GM12891 (cell line): ENCODE measurements at places on chromosomes 7 and 10.

DNA sequence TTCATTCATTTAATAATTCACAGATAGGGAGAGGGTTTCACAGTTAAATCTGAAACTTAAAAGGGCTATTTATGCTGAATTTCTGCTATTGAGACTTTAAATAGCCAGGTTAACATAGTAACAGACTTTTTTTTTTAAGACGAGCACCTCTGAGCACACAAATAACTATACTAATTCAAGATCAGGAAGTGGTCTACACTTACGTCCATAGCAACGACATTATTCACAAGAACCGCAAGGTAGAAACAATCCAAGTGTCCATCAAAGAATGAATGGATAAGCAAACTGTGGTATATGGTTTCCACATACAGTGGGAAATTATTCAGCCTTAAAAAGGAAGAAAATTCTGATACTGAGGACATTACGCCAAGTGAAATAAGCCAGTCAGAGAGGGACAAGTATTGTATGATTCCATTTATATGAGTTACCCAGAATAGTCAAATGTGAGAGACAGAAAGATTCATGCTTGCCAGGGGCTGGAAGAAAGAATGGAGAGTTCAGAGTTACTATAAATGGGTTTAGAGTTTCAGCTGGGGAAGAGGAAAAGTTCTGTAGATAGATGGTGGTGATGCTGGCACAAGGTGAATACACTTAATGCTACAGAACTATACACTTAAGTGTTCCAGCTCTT lies 140.3 kb upstream of the LAMB4 start:
- no peak for DNase-seq

GRCh38 chr10:32929634-32930033 lies 28.4 kb downstream of the ITGB1 start:
- no peak for DNase-seq

DNA sequence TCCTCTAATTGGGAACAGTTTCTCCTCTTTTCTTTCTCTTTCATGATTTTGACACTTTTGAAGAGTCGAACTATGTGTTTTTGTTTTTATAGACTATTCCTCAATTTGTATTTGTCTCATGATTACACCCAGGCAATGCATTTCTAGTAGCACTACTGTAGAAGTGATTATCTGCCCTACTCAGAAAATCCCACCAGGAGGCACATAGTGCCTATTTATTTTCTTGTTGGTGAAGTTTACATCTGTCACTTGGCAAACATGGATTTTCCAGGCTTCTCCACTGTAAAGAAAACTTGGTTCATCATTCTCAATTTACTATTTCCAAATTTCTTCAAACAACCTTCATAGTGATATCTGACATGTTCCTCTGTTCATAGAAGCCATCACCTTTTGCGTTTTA lies 893.9 kb downstream of the CCSER2 start:
- DNase-seq, result no peak

GRCh38 chr7:138661069-138661635 lies 40.0 kb downstream of the SVOPL start:
- no peak for DNase-seq

DNA sequence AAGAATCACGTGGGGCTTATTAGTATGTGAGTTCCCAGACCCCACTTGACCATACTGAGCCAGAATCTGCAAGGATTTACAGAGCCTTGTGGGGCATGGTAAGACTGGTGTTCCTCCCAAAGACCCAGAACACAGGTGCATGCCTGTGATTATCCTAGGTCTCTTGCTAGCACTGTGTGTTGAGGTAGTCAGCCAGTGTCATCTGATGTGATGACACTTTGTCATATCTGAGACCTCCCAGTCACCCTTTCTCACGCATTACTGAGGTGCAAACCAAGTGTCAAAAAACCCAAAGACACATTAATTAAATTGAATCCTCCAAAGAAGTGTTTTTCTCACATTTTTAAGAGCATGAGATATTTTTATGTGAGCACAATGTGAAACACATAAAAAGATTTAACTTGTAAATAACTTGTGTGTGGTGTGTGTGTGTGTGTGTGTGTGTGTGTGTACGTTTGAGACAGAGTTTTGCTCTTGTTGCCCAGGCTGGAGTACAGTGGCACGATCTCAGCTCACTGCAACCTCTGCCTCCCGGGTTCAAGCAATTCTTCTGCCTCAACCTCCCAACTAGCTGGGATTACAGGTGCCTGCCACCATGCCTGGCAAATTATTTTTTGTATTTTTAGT lies 162.0 kb upstream of the PRPS1L1 start:
- no peak for DNase-seq

DNA sequence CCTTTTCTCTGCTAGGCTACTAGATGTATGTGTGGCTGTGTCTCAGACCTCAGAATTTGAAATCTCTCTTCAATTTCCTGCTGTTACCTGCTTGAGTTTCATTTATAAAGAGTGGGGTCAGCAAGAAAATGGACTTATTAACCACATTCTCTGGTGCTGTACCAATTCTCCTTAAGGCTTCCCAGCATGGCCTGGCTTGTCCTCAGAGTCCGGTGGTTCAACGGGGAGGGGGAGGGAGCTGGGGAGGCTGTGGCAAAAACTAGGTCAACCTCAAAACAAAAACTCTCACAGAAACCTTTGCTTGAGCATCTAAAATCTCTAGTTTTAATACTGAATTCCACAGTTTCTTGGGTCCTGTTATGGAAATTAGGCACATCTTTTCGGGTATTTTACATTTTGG lies 389.1 kb upstream of the COBL start:
- no peak for DNase-seq

- DNase-seq, result no peak
Observed at GRCh38 chr10:108014902-108015177, 850.3 kb upstream of the SORCS1 start.

- DNase-seq, result no peak
Observed at GRCh38 chr10:92732958-92733357, 43.2 kb downstream of the HHEX start.

DNA sequence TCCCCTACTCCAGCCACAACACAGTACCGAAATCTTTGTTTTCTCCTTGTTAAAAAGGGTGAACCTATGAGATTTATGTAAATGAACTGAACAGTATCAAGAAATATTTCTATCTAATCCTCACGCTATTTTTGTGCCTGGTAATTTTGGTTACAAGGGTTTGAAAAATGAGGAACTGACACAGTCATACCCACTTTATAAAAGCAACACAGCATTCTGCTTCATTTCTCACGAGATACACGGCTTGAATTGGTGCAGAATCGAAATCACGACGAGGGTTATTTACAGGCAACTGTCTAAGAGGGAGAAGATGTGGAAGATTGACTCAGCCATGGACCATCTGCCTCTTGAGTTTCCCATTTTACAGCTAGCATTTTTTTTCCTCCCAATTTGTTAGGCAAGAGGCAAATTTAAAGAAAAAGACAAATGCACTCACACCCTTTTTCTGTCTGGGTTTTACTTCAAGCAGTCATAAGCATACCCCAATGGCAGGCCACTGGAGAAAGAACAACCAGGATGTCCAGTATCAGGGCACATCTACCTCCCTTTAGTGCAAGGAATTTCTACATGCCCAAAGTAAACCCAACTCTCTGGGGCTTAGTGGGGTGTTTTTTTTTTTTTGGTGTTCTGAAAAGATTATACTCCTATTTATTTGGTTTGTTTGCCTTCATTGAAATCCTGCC lies 108.1 kb downstream of the ITGB8 start:
- DNase-seq, result no peak

- no peak for DNase-seq
Observed at GRCh38 chr7:1893036-1893435, 223.0 kb downstream of the ELFN1 start.

GRCh38 chr7:53437336-53437735 lies 401.9 kb downstream of the POM121L12 start:
- DNase-seq, result no peak

GRCh38 chr10:77566236-77566635 lies 71.4 kb downstream of the KCNMA1 start:
- DNase-seq, result no peak

GRCh38 chr10:119197921-119198320 lies 9.4 kb upstream of the GRK5 start:
- no peak for DNase-seq

- DNase-seq, result no peak
Observed at GRCh38 chr10:83332690-83333089, 806.6 kb upstream of the GHITM start.

- DNase-seq, result no peak
Observed at GRCh38 chr10:3693698-3694080, 91.3 kb downstream of the KLF6 start.

DNA sequence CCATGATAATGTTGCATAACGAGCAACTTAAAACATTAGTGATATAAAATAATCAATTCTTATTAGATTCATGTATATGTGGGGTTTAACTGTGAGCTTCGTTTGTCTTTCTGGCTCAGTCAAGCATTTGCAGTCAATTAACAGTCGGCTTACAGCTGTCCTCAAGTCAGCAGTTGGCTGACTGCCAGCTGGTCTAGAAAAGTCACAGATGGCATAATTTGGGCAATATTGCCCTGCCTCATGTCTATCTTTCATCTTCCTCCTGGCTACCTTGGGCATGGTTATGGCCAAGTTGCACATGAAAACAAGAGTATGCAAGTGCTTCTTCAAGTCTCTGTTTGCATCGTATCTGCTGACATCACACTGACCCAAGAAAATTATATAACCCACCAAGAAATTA lies 186.1 kb upstream of the ZWINT start:
- no peak for DNase-seq

DNA sequence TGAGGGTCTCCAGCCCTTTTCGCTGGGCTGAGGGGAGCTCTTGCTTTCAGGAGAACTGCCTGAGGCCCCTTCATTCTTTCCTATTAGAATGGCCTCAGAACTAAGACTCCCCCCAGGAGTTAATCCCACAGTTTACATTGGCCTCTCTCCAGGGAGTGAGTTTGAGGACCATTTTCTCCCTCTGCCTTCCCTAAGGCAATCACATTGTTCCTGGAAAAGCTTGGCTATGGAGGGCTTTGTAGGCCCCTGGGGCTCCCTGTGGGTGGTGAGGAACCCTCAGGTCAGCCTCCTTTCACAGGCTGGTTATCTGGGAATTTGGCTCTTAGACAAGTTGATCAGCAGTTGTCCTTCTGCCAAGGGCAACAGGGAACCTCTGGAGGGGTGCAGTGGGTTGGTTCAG lies 343.7 kb downstream of the RPS24 start:
- DNase-seq, result no peak

GRCh38 chr7:45969940-45970339 lies 48.9 kb upstream of the IGFBP3 start:
- no peak for DNase-seq

DNA sequence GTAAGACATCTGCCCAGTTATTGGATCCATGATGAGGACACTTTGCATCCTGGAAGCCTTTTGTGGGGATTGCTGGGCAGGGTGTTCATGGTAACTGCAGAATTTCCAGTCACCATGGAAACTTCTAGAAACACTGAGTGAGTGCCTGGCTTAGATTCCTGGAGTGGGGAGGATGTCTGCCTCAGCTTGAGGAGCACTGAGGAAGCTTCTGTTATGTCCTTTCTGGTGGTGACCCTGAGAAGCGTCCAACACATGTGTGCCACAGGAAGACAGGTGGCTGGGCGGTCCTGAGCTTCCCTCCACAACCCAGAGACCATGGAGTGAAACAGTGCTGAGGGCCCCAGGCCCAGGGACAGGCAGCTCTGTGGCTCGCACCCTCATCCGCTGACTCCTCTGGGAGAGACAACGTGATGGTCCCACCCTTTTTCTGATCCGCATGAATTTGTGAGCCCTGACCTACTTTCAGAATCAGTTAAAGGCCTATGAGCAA lies 191.8 kb upstream of the CXCL12 start:
- no peak for DNase-seq

DNA sequence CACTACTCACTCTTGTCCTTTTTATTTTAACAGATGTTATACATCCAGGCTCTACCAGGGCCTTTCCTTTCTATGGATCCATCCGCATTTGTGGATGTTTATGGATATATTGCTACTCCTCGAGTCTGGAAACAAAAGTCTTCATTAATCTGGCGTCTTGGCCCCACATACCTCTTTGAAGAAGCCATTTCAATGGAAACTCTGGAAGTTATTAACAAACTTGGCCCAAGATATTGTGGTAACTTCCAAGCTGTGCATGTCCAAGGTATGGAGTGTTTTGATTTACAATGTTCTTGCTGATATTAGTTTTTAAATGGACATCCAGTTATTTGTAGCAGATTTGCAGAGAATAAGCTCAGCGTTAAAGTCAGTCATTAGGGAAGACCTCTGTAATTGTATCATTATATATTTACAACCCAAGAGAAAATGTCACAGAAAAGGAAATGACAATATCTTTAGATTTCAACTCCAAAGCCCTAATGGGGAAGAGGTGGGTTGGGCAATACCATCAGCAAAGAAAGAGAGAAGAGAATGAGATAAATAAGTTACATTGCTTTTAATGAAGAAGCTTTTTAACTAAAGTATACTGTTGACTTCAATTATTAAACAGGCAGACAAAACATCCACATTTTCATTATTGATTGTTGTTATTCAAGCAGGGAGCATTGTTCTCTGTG lies 102.1 kb downstream of the WDFY4 start:
- DNase-seq, result no peak

GRCh38 chr10:60140651-60141632 lies 234.6 kb upstream of the CCDC6 start:
- DNase-seq, result no peak

DNA sequence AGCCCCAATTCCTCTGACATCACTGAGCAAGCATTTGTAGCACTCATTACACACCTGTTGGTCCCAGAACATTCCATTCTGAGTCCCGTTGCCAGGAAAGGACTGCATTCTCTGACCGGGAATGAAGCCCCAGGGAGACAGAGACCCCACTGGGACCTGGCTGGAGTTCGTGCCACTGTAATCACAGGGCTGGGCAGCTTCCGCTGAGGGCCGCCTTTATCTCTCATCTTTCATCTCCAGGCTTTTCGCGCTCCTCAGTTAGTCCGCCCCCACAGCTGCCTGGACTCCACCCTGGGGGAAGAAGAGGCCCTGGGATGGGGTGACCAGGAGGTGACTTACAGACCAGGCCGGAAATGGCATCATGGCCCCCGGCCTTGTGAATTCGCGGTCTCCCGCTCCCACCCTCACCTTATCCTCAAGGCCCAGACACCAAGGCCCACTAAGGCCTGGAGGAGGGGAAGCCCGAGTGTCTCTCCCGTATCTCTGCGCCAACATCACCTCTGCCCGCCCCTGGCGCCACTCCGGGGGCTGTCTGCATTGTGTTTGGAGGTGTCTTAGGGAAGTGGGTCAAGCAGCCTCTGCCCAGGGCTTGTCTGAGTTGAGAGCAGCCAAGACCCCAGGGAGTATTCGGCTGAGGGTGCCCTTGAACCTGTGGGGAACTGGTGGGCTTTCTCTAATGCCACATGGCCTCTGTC lies 75.4 kb downstream of the PROSER2 start:
- no peak for DNase-seq

- no peak for DNase-seq
Observed at GRCh38 chr7:47361746-47362215, 220.1 kb downstream of the TNS3 start.

GRCh38 chr10:122140461-122140902 lies 130.6 kb upstream of the BTBD16 start:
- no peak for DNase-seq

DNA sequence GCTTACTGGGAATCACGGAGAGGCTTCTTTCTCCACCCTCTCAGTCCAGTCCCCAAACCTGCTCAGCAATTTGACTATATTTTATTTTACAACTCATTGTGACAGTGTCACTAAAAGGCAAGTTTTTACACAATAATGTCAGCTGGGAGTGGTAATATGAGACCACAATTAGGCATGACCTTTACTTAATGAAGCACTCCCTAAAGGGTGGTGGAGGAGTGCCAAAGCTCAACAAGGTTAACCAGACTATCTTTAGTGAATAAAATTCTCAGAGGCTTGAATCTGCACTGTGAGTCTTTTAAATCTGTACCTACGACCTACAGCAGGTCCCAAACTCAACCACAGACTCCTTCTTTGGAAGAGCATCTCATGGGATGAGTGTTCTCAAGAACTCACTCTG lies 215.6 kb downstream of the TAX1BP1 start:
- no peak for DNase-seq
